EL (cell line): ENCODE measurements at places on chromosomes 5 and 9.

DNA sequence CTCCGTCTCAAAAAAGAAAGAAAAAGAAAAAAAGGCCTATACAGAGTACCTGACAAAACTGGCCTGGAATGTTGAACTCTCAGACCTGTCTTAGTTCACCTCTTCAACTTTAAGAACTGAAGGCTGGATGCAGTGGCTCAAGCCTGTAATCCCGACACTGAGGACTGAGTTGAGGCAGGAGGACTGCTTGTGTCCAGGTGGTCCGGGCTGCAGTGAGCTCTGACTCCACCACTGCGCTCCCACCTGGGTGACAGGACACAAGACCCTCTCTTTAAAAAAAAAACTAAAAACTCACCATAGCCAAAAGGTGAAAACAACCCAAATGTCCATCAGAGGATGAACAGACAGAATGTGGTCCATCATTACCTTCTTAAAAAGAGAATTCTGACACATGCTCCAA, 6.4 kb downstream of the MRPL41 start:
- DNase-seq: no peak

GRCh38 chr9:102178811-102179210, 440.4 kb upstream of the GRIN3A start:
- DNase-seq: no peak

DNA sequence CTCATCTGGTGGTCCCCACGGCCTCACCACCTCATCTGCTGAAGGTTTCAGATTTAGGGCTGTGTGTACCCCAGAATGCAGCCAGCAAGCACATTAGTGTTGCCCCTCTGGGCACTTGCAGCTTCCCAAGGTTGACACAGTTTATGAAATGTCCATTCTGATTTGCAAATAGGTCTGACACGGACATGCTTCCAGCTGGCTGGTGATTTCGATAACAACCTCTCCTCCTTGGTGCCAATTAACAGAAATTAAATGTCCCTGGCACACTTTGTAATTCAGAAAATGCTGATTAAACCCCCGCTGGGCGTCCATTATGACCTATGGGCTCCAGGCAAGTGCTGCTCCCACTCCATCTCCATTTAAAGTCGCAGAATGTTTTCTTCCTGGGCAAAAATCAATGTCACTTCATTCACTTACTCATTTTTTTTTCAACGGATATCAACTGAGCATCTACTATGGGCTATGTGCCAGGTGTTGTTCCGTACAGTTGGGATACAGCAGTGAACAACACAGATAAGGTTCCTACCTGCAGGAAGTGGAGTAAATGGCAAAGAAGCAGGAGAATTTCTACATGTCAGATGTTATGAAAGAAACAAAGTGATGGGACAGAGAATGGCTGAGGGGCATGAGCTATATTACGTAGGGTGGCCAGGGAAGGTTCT, 32.0 kb downstream of the PLAC8L1 start:
- DNase-seq: no peak

DNA sequence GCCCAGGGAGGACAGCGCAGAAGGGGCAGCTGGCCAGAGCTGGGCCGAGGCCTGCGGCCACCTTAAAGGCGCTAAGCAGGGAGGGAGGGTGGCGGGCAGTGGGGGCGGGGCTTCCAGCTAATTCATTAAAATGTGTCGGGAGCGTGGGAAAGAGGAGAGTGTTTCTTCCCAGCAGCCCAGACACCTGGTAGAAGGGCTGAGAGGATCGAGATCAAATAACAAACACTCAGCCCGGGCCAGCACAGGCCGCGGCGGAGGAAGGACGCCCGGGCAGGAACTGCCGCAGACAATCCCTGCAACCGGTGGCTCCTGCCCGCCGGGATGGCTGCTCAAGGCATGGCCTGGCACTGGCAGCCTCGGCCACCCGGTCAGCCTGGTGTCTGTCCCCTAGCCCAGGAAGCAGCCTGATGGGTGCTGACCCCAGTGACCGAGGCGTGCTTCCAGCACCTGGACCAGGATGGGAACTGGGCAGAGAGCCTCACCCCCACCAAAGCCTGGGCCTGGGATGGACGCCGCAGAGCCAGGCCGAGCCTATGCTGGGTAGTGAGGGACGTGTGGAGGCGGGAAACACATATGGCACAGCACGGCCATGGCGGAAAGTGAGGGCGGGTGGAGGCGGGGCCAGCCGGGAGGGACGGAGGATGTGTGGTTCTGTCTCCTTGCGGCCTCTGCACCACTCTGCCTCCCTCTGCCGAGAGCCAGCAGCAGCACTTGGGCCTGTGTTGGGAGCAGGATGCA, 3.2 kb upstream of the NRARP start:
- no peak for DNase-seq

GRCh38 chr9:1222511-1222910, 172.4 kb downstream of the DMRT2 start:
- peak; percentile 65 for DNase-seq

GRCh38 chr5:89187883-89188465, 305.0 kb upstream of the MEF2C start:
- DNase-seq: no peak

DNA sequence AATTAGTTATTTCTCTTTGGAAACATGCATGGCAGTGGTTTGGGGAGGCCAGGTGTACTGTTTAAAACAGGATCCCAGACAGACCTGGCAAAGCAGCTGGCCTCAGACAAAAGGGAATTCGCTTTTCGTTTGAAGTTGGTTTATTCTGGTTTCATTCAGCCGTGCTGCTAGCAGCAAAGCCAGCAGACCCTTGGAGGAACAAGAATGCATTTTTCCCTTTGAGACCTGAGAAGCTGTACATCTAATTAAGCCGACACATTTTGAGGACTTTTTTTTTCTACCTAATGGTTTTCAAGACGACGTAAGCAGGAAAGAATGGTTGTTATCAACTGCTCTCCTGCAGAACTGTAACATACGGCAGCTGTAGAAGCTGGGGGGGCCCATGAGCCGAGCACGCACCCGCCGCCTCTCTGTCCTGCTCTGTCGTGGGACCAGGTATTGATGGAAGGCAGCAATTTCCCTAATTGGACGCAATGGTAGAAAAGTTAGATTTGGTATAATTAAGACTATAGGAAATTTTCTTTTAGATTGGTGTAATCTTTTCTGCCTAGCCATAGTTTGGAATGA, 13.6 kb downstream of the PLEKHG4B start:
- no peak for DNase-seq
